Cardiac muscle cell (in vitro differentiated cells and primary cell): ENCODE measurements at places on chromosomes 1 and 21.

DNA sequence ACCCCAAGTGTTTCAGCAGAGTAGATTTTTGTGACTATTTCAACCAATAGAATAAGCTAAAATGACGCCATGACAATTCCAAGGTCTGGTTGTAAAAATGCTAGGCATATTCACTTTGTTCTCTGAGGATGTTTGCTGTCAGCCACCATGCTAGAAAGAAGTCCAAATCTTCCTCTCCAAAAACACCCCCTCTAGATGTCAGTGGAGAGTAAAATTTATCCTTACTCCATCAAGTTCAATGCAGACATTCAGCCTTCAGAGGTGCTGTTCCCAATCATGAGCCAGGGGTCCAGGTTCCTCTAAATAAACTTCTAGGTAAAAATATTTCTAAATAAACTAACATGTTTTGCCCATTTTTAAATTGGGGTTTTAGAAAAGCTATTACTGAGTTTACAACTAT is 395.4 kb upstream of the ADAMTS5 start:
- DNase-seq: peak; percentile 30

- no peak for DNase-seq
Measured at GRCh38 chr1:233057836-233058235, 107.4 kb downstream of the NTPCR start.

DNA sequence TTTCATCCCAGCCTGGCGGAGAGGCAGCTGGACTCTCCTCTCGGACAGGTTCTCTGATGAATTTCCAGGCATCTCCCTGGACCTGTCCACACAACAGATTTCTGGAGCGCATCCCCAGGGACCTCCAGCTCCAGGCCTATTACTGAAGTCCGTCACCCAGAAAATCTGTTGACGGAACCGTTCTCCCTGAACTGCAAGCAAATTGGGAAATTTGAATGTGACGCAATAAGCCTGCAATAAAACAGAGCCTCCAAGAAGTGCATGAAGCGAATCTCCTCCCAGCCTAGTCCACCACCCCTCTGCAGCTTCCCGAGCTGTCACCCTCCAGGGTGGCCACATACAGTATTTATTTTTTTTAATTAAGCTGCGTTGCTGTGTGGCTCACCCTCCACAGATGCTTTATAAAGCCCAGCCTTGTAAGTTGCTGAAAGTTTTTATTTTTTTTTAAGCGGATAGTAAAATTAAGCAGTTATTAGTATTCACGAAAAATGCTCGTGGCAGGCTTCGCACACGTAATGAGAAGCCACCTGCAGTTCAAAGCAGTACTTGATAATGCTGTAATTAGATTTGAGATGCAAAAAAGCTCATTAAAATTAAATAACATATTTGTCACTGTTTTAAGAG is 173.3 kb downstream of the CAMTA1 start:
- DNase-seq: no peak

- DNase-seq: no peak
Measured at GRCh38 chr1:228960705-228961104, 225.4 kb downstream of the RHOU start.

DNA sequence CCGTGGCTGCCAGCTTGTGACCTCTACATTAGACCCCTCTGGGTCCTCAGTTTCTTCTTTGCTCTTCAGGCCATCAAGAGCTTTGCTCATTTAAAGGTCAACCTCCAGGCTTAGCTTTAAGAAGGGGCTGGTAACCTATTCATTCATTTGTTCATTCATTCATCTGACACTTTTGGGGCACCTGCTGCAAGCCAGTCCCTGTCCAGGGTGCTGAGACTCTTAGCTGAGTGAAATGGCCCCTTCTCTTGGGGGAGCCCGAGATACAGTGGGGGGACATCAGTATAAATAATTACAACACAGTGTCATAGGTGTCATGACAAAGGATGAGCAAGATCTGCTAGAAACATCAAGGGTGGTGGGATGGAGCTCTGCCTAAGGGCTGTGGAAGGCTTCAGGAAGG is 10.5 kb upstream of the TTC4 start:
- DNase-seq: peak; percentile 5

- no peak for DNase-seq
Measured at GRCh38 chr1:1099506-1100183, 16.2 kb downstream of the C1orf159 start.

GRCh38 chr1:97066860-97067259 is 345.3 kb downstream of the PTBP2 start:
- no peak for DNase-seq

DNA sequence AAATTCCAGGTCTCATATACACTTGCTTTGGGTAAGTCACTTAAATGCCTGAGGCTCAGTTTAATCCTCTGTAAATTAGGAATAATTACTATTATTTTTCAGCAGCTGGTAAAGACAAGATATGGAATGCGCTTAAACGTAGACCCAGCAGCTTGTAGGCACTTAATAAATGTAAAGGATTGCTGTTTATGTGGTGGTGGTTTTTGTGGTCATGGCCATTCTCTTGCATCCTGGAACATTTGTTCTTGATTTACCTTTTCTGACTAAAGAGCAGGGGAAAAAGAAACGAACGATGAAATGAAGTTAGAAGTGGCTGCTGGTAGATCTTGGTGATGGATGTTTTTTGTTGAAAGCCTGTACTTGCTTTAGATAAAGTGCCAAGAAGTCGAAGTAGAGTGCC is 195.0 kb upstream of the FOXD3 start:
- DNase-seq: no peak

DNA sequence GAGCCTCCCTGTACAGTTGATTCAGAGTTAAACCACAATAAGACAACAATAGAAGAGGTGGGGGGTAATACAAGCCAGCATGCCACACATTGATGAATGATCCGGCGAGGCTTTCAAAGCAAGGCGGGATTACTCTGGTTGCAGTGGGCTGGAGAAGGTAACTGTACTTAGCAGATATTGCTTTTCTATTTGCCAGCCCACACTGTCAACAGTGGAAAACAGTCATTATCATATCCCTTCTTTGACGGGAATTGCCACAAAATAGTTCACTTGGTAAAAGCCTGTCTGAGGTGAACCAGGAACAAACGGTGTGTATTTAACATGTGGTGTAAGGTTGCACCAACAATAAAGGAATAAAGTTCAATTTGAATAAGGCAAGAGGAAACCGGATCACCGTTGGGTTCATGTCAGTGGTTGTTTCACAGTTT is 5.8 kb upstream of the KCNJ15 start:
- no peak for DNase-seq

DNA sequence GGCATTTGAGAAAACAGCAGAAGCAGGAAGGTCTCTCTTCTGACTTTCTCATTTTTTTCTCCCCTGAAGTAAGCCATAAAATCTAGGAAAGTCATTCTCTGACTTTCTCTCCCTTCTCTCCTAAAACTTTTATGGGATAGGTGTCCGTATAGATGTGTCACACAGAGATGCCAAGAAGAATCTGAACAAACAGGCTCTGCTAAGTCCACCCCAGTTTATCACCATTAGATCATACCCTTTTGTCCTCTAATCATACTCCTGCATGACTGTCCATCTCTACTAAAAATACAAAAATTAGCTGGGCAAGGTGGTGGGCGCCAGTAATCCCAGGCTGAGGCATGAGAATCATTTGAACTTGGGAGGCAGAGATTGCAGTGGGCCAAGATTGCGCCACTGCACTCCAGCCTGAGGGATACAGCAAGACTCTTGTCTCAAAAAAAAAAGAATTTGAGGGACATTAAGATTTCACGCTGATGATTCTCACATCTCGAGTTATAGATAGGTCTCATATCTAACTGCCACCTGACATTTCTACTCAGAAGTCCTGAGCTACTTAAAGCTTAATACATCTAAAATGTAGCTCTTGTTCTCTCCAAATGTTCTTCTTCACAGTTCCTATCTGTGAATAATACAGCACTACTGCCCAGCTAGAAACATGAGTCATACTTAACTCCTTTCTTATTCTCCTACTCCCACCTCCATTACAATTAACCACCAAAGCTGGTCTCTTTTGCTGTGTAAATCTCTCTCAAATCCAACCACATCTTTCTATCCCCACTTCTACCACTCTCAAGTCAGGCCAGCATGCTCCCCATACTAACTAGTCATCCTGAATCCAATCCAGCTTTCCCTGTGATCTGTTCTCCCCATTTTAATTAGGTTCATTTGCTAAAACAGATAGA is 47.7 kb downstream of the ZNF644 start:
- DNase-seq: no peak

- DNase-seq: no peak
Measured at GRCh38 chr1:156887734-156888133, 5.8 kb upstream of the PEAR1 start.

DNA sequence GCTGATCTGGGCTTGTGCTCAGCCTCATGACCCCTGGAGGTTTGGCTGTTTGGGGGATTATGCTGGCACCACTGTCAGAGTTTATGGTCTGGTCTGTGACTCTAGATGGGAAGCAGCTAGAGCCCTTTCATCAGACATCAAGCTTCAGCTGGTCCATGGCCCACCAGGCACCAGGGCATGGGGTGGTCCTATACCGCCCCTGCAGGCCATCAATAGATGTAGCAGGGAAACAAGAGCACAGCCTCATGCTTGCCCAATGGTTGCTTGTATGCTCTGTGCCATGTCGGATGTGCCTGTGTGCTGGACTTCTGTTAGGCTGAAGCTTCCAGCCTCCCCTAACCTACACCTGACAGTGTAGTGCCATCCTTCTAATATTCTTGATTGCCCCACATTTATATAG is 71.1 kb upstream of the CD34 start:
- DNase-seq: peak; percentile 33

DNA sequence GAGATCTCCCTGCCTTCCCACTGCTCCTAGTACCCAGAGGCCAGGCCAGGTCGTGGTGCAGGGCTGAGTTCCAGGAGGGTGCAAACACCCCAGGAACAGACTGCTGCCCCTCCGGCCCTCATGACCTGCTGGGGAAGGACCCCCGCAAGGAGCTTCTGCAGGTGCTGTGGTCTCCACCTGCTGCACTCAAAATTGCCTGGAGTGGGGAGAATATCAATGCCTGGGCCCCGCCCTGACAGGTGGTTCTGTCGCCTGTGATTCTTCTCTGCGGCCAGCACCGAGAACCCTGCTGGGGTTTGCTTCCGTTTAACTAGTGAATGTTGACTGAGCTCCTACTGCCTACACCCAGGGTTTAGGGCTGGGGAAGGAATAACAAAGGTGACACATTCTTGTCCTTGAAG is 2.1 kb upstream of the TFF3 start:
- no peak for DNase-seq

- no peak for DNase-seq
Measured at GRCh38 chr1:160781186-160781766, 14.7 kb upstream of the LY9 start.
